ENCODE measurements at places on chromosomes 3 and 15.

- no peak for DNase-seq
These were observed 125.8 kb downstream of the ERC2 start for GRCh38 chr3:56342475-56342874.

- DNase-seq, result no peak
These were observed 19.1 kb downstream of the ZDHHC19 start for GRCh38 chr3:196192036-196192523.

- DNase-seq, result no peak
These were observed 22.1 kb upstream of the ATP2B2 start for GRCh38 chr3:10527295-10528001.

DNA sequence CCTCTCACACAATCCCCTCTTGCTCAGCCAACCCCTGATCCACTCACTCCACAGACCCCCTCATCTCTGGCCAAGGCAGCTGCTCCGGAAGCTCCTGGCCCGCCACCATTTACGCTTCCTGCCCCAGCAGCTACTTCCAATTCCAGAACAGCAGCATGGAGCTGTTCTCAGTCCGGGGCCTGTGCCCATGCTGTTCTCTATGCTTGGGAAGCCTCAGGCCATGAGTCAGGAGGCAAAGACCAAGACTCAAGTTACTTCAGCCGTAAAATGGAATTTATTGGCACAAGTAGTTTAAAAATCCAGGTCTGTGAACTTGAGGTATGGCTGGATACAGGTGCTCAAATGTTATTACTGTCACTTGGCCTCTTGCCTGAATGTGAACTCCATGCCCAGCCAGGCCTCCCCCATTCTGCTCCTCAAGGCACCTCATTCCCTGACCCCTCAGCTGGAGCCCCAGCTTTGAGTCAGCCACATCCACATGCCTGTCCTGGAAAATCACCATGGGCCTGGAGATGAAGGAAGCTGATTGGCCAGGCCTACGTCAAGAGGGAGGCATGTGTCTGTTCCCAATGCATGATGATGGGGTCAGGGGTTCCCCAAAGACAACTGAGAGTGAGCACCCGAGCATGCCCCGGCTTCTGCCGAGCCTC lies 31.4 kb upstream of the CACNA2D2 start:
- DNase-seq, result no peak

- no peak for DNase-seq
These were observed 219.4 kb upstream of the GBE1 start for GRCh38 chr3:81980596-81981494.

DNA sequence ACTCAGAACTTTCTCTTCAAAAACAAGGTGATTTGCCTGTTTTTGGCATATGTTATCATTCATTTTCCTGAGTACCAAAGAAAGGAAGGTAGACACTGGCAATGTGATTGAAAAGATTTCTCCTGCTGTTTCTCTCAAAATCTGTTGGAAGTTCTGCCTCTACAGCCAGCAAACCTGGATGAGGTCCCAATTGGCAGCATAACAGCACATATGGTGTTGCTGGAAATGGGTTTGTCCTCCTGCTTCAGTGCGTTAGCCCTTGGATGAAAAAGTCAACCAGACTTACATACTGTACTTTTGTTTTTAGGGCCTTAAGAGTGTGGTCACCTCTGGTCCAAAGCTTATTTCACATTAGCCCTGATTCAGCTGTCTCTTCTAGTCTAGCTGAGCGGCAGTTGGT lies 237.6 kb upstream of the MME start:
- DNase-seq, result no peak

DNA sequence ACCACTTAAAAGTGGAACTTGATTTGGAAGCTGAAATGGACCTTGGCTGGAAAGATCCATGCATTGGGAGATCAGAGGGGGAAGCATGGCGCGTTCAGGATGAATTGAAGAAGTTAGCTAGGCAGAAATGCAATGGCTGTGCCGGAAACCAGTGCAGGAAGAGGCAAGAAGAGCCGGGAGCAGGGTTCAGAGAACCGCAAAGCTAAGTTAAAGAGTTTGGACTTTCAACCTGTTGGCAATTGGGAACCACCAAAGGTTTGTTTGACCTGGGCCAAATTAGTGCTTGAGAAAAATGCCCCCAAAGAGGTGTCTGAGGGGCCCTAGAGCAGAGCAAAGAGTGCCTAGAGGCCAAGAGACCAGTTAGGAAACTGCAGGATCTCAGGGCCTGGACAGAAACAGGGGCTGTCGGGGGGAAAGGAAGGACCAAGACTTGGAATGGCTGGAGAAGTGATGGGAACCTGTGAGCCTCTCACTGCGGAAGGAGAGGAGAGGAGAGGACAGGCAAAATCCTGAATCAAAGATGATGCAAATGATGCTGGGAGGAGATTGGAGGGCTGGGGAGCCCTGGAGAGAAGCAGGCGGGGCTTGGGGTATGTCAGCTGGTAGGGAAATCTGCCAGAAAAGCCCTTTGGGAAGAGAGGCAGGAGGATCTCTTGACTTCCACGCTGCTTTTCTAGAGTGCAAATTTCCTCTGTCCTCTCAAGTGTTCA lies 49.3 kb downstream of the FAM174B start:
- no peak for DNase-seq

DNA sequence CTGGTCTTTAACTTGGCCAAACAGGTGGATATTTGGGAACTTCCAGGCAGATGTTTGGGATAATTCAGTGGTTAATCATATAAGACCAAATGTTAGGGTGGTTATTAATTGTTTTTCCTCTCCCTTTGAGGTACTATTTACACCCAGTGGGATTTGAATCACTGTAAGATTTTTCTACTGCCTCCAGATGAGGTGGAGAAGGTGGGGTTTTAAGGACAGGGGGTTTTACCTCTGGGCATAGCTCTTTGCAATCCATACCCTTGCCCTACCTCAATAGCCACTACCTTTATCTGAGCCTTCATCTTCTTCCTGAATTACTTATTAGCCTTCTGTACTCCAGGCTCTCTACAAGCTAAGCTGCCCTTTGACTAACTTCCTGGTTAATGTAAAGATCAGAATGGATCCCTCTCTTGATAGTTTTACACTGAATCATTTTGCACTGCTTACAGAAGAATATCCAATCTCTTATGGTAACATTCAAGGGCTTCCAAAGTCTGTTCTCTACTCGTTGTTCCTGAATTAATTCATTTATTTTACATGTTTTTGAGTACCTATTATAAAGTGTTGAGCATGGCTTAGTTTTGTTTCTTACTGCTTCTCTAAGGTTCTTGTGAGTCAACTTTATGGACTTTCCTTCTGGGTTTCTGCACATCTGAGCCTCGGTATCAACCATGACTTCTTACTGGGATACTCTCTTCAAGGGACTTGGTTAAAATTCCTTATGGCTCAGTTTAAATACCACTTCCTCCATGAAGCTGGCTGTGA lies 331.2 kb upstream of the TBL1XR1 start:
- no peak for DNase-seq

GRCh38 chr3:46971742-46972141 lies 4.8 kb downstream of the CCDC12 start:
- no peak for DNase-seq

DNA sequence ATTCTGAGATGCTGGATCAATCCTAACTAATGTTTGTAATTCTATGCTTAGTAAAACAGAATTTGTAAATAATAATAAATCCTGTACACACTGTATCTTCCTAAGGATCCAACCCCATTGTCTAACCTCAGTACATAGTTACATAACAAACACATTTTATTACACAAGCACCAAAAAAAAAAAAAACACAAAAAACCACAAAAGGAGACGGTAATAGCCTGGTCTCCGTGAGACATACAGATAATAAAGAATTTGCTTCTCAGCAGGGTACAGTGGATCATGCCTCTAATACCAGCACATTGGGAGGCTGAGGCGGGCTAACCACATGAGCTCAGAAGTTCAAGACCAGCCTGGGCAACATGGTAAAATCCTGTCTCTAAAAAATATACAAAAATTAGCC lies 558.7 kb downstream of the MAGI1 start:
- no peak for DNase-seq

DNA sequence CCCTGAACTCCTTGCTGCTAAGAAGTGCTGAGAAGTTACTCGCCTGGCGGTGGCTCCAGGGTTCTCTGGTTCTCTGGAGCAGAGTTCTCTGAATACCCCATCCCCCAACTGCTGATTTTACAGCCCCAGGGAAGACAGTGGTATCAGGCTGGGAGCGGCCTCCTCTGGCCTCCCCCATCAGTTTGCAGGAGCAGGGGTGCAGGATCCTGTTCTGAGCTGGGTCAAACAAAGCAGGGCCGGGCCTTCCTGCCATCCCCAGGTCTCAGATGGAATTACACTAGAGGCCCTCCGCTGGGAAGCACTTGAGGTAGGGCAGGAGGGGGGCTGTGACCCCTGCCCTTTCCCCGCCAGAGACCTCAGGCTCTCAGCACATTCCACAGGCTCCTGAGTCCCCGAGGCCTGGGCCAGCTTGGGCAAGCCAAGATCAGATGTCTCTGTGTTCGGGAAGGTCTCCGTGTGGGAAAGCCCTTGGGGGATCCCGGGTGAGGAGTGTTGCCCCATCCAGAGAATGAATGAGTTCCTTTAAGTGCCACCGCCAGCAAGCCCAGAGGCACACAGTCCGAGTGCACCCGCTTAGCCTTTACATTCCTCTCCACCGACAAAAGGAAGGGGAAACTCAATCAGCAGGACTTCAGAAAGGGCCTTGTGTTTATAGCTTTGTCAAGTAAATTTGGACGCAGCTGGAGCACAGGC lies 149.9 kb downstream of the LRRK1 start:
- DNase-seq, result peak; percentile 100

DNA sequence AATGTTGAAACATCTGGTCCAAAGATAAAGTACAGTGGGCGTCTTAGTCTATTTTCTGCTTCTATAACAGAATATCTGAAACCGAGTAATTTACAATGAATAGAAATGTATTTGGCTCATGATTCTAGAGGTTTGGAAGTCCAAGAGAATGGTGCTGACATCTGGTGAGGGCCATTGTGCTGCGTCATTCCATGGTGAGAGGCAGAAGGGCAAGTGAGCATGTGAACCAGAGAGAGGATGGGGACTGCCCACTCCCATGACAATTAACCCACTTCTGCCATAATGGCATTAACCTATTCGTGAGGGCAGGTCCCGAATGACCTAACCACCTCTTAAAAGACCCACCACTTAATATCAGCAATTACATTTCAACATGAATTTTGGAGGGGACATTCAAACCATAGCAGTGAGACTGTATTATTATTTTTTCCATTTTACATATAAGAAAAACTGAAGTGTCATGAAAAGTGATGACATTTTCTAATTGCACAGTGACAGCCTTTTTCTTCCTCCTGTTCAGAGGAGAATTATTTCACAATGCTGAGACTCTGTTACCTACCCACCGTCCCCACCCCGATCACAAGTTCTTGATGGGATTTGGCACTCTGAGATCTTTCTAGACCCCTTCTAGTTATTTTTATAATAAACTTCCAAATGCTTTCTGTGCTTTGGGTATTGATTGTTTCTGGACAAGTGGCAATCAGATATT lies 238.8 kb downstream of the RPLP1 start:
- no peak for DNase-seq

GRCh38 chr3:42822828-42823227 lies 13.6 kb downstream of the ACKR2 start:
- DNase-seq, result no peak
